ENCODE measurements at places on chromosomes 2 and 18.

- DNase-seq: no peak
Measured at GRCh38 chr18:49572611-49573345, 10.9 kb downstream of the LIPG start.

- no peak for DNase-seq
Measured at GRCh38 chr18:79429785-79430281, 34.1 kb downstream of the NFATC1 start.

GRCh38 chr2:3527886-3528785 is 8.8 kb upstream of the ADI1 start:
- no peak for DNase-seq

- DNase-seq: no peak
Measured at GRCh38 chr2:181891966-181892798, 652 bp downstream of the ITPRID2 start.

- DNase-seq: no peak
Measured at GRCh38 chr2:220365023-220365422, 737.6 kb downstream of the SLC4A3 start.

GRCh38 chr2:236120141-236120601 is 48.0 kb downstream of the GBX2 start:
- no peak for DNase-seq

All from D721Med (cell line).